RPMI8226 (cell line): ENCODE measurements at places on chromosomes 5 and 9.

DNA sequence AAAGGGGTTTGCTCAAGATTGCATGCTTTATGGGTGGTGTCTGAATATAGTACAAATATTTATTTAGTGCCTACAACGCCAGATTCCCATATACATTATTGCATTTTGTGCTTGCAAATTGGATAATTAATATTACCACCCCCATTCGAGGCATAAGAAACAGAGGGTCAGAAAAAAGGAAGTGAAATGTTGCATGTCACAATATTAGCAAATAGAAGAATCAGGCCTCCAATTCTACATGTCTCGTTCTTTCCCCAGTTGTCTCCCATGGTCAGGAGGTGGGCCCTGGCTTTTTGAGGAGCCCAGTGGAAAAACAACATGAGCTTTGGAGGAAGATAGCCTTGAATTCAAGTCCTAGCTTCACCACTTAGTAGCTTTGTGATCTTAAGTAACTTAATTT is 98.1 kb upstream of the CCDC112 start:
- DNase-seq: no peak

- no peak for DNase-seq
Observed at GRCh38 chr9:128689293-128689774, 312 bp downstream of the SET start.

DNA sequence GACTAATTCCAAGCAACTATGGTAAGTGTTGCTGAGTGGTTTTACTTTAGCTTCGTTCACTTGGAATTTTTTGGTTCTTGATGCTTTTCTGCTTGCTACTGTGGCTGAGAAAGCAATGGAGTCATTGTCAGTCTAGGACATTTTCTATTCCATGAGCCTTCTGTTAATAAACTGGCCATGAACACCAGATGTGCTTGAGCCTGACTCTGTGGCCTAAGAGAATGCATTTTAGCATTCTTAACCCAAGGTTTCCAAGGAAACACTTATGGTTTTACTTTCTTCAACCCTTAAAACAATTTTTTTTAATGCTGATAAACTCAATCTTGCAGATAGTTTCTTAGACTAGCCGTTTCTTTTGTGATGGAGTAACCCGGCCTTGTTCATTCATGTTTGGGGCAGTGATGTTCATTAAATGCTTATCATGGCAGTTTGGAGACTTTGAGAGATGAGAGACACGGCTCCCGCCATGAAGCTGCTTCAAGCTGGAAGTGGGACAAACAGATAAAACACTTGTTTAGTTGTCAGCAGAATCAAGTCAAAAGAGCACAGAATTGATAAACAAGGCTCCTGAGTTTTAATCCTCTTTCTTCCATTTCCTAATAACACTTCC is 42.4 kb downstream of the OSTF1 start:
- no peak for DNase-seq

- no peak for DNase-seq
Observed at GRCh38 chr9:91995000-91995655, 45.1 kb upstream of the ROR2 start.

DNA sequence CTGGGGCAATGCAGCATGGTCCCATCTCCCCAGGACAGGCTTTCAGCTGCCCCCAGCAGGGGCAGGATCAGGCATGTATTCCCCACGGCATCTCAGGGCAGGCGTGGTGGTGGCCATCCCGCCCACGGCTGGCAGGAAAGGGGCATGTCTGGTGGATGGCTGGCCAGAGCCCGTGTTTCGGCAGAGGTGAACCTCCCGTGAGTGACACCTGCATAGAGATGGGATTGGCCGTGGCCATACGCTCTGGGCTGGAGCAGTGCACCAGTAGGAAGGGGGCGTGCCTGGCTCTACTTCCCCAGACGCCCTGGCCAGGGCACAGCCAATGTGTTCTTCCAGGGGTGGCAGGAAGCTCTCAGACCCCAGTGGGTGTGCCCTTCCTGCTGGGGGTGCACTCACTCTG is 139.1 kb downstream of the ZNF354C start:
- no peak for DNase-seq

DNA sequence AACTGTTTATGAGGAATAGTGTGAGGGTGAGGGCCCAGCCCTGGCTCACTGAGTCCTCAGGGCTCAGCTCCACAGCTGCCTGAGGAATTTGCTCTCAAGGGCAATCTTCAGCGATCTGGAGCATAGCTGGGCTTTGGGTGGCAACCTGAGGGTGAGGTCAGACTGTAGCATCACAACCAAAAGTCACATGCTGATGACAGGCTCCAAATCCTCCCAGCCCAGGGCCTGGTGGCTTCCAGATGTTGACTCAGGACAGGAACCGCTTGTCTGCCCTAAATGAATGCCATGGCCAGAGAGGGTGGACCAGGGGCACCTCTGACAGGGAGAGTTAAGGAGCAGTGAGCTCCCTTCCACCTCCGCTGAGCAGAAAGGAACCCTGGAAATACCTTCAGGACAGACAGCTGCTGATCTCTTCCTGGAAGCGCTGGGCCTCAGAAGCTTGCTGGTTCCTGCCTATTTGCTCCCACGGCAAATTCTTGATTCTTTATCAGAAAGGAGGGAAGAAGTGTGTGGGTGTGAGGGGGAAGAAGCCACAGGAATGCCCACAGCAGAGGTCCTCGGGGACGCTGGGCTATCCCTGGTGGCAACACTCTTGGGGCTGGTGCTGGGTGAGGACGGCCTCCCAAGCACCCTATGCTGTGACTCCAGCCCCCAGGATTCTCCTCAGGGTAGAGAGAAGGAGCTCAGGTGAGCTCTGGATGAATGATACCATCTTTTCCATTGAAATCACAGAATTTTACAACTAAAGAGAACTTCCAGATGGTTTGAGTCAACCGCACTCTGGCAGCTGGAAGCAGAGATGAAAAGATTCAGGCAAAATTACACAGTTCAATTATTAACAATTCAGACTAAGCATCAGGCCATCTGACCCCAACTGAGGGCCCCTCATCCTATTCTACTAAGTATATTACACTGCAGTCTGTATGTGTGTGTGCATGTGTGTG is 13.8 kb upstream of the CTSL start:
- no peak for DNase-seq

DNA sequence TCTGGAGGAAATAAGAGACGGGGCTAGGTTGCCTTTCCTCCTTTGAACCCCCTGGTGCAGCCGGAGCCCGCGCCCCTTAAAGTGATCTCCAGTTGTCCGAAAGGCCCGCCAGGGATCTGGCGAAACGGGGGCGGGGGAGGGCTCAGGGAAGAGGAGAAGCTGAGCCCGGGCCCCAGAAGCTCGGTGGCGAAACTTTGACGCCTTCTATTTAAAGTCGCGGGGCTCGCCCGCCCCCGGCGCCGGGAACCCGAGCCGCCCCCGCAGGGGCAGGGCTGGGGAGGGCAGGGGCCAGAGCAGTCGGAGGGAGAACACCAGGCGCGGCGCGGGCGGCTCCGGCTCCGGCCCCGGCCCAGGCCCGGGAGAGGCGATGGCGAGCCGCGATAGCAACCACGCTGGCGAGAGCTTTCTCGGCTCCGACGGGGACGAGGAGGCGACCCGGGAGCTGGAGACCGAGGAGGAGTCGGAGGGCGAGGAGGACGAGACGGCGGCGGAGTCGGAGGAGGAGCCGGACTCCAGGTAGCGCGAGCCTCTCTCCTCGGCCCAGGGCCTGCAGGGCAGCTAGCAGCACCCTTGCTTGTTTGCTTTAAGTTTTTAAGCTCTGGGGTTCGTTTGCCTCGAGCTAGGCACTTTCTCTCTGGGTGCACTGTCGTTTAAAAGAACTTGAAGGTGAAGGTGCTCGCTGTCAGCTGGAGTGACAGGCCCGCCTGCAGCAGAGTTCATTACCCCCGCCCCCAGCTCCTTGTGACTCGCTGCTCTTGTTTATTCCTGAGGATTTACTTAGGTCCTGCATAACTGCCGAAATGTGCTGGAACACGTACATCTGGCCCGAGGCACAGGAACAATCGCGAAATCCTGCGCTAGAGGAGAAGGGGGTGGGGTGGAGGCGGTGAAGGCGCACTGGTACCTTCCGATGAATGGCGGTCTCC is at the start of gene CMYA5:
Gene CMYA5, plus strand, starts transcription at position 296 of the 926 bp plus-strand sequence. Its CDS starts 72 bp downstream, at position 368.
- no peak for DNase-seq

- no peak for DNase-seq
Observed at GRCh38 chr9:78769690-78770089, 472.8 kb downstream of the PSAT1 start.

DNA sequence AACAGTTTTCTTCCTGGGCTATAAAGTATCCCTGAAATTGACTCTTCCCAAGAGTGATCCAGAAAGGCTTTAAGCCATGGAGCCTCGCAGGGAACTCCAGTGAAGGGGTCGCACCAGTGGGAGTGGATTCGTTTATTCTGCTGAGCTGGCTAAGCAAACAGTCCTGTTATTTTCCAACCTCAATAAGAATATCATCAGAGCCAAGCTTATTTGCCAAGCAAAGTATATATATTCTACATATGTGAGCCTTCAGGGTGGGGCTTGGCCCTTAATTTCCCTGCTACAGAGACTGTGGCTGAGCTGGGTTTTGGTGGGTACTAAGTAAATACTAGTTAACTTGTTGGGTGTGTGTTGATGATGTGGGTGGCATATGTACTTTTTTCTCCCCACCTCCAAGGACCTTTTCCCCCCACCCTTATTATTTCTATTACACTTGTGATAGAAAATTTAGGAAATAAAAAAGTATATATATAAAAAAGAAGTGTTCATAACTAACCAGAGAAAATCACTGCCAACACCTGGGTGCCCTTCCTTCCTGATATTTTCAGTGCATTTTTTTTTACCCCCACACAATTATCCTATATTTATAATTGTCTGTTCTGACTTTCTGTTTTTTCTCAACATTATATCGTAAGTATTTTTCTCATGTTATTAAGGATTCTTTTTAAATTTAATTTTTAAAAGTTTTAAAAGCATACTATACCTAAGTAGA is 5.3 kb downstream of the GSN start:
- no peak for DNase-seq

- no peak for DNase-seq
Observed at GRCh38 chr9:134130503-134131375, 5.1 kb upstream of the WDR5 start.

DNA sequence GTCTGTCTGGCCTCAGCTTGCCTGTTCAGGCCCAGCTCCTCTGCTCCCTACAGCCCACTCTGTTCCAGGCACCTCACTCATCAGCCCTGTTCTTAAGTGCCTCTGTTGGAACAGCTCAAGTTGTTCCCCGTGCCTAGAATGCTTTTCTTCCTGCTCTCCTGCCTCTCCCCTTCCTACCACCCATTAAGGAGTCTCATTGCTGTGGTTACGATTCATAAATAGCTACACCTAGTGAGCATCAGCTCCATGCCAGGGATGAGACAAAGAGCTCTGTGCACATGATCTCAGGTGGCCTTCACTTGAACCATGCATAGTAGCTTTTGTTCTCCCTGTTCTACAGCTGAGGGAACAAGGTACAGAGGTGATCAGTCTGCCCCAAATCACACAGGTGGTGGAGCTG is 54.3 kb downstream of the PSD2 start:
- no peak for DNase-seq

DNA sequence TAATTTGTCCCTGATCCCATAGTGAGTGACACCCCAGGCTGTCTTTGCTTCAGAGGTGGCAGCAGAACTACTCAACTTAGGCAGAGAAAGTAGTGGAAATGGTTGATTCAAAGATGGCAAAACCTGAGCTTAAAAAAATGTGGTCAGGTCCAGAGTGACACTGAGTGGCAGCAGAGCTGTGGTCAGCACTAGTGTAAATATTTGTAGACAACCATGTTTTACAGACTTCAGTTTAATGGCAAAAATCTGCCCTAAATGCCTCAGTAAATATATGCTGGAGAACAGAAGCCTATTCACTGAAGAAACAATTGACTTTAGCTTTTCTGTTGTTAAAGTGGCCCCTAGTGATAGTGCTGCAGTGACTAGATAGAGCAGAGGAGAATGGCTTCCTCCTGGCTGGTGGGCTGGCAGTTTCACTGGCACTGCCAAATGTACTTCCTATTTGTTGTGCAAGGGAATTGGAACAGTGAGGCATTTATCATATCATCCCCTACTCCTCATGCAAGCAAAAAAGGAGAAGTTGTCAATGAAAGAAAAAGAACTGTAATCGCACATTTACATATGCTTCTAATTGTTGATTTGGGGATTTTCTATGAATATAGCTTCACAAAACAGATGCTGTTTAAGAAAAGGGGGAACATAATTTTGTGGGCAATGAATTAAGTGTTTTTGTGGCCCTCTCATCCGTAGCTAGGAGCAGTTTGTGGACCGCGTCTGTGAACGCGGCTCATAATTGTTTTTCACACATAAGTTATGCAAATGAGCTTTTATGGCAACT is 12.0 kb downstream of the PBX3 start:
- DNase-seq: no peak

DNA sequence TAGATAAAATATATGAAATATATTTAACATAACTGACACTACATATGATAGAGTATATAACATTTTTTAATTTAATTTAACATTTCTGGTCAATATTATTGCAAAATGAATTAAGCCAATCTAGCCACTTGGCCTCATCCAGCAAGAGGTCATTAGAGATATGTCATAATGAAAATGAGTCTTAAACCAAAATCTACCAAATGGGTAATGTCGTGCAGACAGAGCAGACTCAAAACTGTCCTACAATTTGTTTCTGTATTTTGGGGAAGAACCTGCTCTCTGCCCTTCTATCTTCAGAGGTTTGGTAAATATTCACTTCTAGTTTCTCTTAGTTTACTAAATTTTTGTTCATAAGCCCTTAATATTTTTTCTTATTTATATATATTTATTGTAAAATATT is 61.4 kb downstream of the ARHGEF28 start:
- DNase-seq: no peak

DNA sequence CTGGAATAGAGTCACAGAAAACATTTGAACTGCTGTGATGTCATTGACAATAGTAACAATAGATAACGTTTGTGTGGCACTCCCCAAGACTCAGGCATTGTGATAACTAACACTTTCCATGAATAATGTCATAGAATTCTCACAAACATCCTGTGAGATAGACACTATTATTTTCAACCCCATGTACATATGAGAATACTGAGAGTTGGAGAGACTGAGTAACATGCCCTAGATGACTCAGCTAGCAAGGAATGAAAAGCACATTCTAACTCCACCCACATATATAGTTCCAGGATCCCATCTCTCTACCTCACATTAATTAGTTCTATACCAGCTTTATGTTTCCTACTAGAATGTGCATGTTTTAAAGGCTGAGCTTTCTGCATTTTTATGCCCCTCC is 71.4 kb downstream of the ASTN2 start:
- DNase-seq: no peak

- DNase-seq: no peak
Observed at GRCh38 chr5:65209341-65209740, 272.4 kb downstream of the ADAMTS6 start.

GRCh38 chr9:130971294-130971849 is 32.3 kb upstream of the FIBCD1 start:
- no peak for DNase-seq

DNA sequence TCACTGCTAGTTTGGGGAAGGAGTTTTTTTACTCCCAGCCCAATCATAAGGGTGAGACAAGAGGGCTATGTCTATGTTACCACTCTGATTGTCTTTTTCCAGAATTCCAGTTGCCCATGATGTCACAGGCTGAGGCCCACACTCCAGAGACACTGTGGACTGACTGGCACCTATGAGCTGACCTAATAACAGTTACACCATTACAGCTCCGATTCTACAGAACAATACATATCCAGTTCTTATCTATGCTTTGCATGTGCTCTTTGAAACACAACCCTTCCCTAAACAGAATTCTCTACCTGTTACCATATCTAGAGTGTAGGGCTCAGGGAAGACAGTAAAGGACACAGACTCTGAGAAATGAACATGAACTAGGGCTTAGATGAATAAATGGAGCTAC is 45.7 kb upstream of the ALDOB start:
- DNase-seq: no peak
